MM.1S (cell line): ENCODE measurements at places on chromosomes 1 and 21.
A peak's percentile ranks its signal among the peaks of the same experiment; 100 is the strongest.

- DNase-seq, result no peak
- H3K27ac ChIP-seq, result no peak overlapping the region
- H3K4me3 ChIP-seq, result no peak overlapping the region
Measured at GRCh38 chr21:42668298-42668992, 15.0 kb downstream of the PDE9A start.

DNA sequence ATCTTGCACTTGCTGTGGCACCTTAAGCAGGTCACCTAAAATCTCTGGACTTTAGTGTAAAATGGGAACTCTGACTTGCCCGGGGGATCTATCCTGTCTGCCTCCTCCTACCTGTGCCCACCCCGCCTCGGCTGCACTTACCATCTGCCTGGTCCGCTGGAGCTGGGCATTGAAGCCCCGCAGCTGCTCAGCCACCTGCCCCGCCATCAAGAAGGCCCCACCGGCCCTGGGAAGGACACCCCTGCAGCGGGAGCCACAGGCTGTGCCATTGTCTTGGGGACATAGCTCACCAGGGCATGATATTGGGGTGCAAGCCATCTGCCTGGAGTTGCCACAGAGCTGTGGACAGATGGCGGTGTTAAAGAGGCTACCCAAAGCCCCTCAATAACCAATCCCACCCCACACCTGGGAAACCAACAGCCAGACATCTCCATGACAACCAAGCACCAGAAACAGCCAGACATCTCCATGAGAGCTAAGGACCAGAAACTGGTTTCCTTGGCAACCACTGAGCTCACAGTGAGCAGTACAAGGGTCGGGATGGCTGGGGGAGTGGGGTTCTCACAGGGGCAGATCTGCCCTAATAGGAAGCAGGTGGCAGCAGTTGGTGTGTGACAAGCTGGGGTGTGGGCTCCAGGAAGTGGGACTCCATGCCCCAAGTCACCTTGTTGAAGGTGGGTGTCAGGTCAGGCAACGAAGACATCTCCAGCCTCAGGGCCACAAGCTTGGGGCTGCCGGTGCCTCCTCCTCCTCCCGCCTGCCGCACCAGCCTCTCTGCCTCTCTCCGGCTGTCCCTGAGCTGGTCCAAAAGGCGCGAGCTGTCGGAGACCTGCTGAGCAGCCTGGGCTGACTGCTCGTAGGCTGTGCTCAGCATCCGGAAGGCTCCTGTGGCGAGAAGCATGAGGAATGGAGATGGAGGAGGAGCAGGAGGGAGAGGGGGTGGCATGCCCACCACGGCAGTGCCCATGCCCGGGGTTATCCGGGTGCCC lies 29.1 kb downstream of the LAMB3 start:
- peaks cover 8% of the 10 kb centered on the region for H3K4me1 ChIP-seq
- DNase-seq, result no peak
- no peaks in the 10 kb centered on the region for H3K27me3 ChIP-seq
- no peak overlapping the region for H3K4me3 ChIP-seq
- H3K27ac ChIP-seq, result no peak overlapping the region
- no peaks in the 10 kb centered on the region for H3K36me3 ChIP-seq

- no peaks in the 10 kb centered on the region for H3K4me1 ChIP-seq
- no peak overlapping the region for H3K4me3 ChIP-seq
- no peaks in the 10 kb centered on the region for H3K36me3 ChIP-seq
- no peaks in the 10 kb centered on the region for H3K27me3 ChIP-seq
Measured at GRCh38 chr1:110383251-110383990, 7.4 kb downstream of the SLC16A4 start.

GRCh38 chr1:7919880-7920279 lies 20.8 kb downstream of the TNFRSF9 start:
- H3K36me3 ChIP-seq, result no peaks in the 10 kb centered on the region
- DNase-seq, result no peak
- no peak overlapping the region for H3K4me3 ChIP-seq
- no peak overlapping the region for H3K27ac ChIP-seq
- H3K27me3 ChIP-seq, result peaks cover 43% of the 10 kb centered on the region

GRCh38 chr1:156081917-156082308 lies 352 bp downstream of the MEX3A start:
- H3K27me3 ChIP-seq, result peaks cover 54% of the 10 kb centered on the region
- H3K27ac ChIP-seq, result no peak overlapping the region
- no peaks in the 10 kb centered on the region for H3K36me3 ChIP-seq
- H3K4me3 ChIP-seq, result peak overlapping the region; percentile 90
- peaks cover 5% of the 10 kb centered on the region for H3K4me1 ChIP-seq

DNA sequence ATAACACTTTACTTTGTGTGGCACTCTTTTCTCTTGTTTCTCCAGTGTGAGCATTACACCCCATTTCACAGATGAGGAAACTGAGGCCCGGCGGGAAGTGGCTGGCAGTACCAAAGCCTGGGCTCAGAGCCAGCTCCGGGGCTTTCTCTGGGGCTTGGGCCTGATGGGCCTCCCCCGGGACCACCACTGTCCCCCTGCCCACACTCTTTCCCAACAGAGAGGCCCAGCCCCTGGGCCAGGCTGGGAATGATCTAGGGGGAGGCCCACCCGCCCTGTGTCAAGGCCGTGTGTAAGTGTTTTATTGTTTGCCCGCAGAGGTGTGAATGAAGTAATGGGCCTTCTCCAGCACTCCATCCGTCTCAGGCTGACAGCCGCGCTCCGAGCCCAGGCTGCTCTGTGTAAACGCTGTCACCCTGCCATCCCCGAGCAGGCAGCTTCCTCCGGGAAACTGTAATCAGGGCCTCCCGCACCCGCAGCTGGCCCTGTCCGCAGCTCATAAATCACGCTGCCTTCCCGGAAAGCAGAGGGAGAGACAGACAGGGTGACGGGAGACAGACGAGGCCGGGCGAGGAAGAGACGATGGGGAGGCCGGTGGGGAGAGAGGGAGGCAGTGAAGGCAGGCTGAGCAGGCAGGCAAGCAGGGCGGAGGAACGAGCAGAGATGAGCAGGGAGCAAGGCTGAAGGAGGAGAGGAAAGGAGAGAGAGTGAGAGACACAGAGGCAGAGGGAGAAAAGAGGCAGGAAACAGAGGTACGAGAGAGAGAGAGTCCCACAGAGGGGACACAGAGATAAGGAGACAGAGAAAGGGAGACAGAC lies 109.7 kb upstream of the ZBTB40 start:
- H3K36me3 ChIP-seq, result no peaks in the 10 kb centered on the region
- no peak for DNase-seq
- no peak overlapping the region for H3K4me3 ChIP-seq
- peaks cover 94% of the 10 kb centered on the region for H3K27me3 ChIP-seq
- no peaks in the 10 kb centered on the region for H3K4me1 ChIP-seq

GRCh38 chr1:223714849-223715603 lies 2.7 kb downstream of the CAPN2 start:
- H3K4me3 ChIP-seq, result peak overlapping the region; percentile 31
- no peaks in the 10 kb centered on the region; the same call in 1 of the 2 replicates for H3K36me3 ChIP-seq
- H3K27me3 ChIP-seq, result no peaks in the 10 kb centered on the region

GRCh38 chr1:220283625-220284024 lies 11.4 kb upstream of the RAB3GAP2 start:
- H3K36me3 ChIP-seq, result no peaks in the 10 kb centered on the region
- DNase-seq, result no peak
- H3K27me3 ChIP-seq, result no peaks in the 10 kb centered on the region

DNA sequence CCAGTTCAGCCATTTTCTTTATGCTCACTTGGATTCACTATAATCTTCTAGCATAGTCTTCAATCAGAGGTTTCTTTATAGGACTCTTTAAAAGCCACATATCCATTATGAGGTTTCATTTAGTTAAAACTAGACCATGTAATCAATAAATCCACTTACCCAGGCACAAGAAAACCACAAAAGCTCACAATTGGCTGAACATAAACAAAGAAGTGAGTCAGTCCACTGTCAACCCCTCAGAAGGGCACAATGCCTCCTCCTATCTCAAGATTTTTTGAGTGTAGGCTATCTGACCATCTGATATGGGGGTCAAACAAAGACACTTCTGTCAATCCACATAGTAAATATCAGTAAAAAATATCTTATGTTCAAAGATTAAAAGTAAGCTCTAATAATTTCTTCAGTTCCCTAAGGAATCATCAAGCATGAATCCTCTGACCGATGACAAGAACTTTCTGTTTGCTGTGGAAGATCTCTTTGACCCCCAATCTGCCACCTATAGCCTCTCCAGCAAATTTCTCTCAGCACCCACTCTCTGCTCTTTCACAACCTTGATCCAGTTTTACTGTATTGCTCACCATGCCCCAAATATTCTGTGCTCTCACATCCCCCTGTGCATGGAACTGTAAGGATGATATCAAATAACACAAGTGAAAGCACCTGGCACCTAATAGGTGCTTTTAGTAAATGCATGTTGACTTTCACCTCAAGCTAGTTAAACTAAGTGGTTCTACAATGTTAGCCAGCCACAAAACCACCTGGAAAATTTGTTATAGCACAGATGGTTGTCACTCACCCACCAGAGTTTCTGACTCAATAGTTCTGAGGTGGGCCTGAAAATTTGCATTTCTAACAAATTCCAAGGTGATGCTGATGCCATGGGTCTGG lies 16.7 kb downstream of the RAB3B start:
- no peaks in the 10 kb centered on the region; the same call in 1 of the 2 replicates for H3K36me3 ChIP-seq
- DNase-seq, result no peak
- no peaks in the 10 kb centered on the region for H3K27me3 ChIP-seq
- no peak overlapping the region for H3K27ac ChIP-seq

GRCh38 chr21:17422931-17423330 lies 89.9 kb upstream of the CXADR start:
- H3K4me3 ChIP-seq, result no peak overlapping the region
- no peak for DNase-seq
- no peaks in the 10 kb centered on the region for H3K36me3 ChIP-seq
- H3K27ac ChIP-seq, result no peak overlapping the region
- H3K27me3 ChIP-seq, result no peaks in the 10 kb centered on the region

- DNase-seq, result no peak
- H3K4me1 ChIP-seq, result no peaks in the 10 kb centered on the region
- no peaks in the 10 kb centered on the region for H3K36me3 ChIP-seq
- H3K27ac ChIP-seq, result no peak overlapping the region
Measured at GRCh38 chr21:18000981-18001686, 182.0 kb upstream of the C21orf91 start.

DNA sequence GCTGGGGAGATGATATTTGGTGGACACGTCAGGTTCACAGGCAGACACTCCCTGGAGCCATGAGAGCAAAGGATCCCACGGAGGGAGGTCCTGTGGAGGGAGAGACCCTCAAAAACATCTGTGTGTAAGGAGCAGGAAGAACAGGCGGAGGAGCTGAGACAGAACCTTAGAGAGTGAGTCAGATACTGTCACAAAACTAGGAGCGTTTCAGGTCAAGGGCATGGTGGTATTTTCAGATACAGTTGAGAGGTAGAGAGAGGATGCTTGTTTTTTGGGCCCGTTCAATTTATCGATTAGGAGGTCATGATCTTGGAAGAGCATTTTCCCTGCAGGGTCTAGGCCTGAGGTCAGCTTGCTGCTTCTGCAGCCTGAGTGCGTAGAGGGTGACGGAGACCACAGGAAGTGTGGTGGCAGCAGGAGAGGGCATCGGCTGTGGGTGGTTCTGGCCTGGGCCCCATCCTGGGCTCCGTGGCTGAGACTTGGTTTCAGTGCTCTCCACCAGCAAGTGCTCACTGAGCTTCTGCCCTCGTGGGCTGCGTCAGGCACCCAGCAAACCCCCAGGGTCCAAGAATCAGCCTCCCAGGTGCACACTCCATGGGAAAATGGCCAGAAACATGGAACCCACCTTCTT lies 39.9 kb downstream of the SPSB1 start:
- no peak overlapping the region for H3K4me3 ChIP-seq
- H3K36me3 ChIP-seq, result no peaks in the 10 kb centered on the region
- no peak for DNase-seq

DNA sequence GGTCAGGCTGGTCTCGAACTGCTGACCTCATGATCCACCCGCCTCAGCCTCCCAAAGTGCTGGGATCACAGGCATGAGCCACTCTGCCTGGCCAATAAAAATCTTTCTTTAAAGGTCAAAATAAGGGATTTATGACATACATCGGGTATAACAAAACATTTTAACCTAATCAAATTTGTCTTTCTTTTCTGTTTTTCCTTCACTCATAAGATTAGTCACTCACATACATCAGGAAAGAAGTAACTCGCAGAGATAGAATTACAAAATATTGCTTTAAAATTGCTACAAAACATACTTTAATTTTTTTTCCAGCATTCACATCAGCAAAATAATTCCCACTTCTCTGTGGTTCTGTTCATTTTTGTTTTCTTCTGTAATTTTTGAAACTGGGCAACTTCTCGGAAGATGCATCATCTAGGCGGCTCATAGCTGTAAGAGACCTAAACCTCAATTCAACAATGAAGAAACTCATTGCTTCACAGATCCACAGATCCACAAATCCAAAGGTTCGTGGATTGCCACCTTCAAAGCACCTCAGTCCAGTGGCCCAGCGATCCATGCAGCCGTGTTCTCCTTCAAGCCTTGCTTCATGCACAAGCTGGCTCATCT lies 39.7 kb downstream of the NEK2 start:
- H3K27me3 ChIP-seq, result no peaks in the 10 kb centered on the region
- H3K36me3 ChIP-seq, result no peaks in the 10 kb centered on the region
- no peaks in the 10 kb centered on the region for H3K4me1 ChIP-seq
- no peak overlapping the region for H3K27ac ChIP-seq
- DNase-seq, result no peak

GRCh38 chr1:19199969-19200604 lies 10.0 kb downstream of the UBR4 start:
- H3K27me3 ChIP-seq, result no peaks in the 10 kb centered on the region
- peaks cover 13% of the 10 kb centered on the region; the same call in 1 of the 2 replicates for H3K36me3 ChIP-seq
- no peak overlapping the region for H3K27ac ChIP-seq
- H3K4me1 ChIP-seq, result peaks cover 6% of the 10 kb centered on the region

DNA sequence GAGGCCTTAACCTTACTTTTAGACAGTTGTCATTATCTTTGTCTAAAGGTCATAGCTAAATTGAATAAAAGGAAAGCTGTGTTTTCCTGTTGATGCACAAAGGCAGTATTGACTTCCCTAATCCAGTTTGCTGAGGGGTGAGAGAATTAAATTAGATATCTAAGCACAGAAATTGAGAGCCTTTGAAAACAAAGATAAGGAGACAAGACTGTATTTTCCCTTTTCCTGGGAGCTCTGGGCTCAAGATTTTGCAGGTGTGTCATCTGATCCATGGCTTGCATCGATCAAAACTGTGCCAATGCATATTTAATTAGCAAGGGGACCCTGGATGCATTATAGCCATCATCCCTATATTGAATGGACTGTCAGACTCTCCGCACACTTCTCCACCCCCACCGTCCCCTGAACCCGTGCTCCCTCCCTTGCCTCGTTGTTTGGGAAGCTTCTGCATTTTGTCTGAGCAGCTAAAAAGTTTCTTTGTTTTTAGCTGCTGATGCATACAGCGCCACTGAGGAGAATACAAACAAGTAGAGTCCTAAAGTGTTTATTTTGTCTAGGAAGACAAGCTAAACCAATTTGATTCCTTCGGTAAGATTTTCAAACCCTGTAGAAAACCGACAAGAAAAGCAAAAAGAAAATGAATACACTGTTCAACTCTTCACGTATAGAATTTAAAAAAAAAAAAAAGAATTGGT lies 186.3 kb downstream of the NFIA start:
- no peak overlapping the region for H3K27ac ChIP-seq
- no peak for DNase-seq
- H3K4me3 ChIP-seq, result no peak overlapping the region
- H3K36me3 ChIP-seq, result no peaks in the 10 kb centered on the region
- no peaks in the 10 kb centered on the region for H3K4me1 ChIP-seq
